Caco-2 (cell line): ENCODE measurements at places on chromosomes 11 and 22.

DNA sequence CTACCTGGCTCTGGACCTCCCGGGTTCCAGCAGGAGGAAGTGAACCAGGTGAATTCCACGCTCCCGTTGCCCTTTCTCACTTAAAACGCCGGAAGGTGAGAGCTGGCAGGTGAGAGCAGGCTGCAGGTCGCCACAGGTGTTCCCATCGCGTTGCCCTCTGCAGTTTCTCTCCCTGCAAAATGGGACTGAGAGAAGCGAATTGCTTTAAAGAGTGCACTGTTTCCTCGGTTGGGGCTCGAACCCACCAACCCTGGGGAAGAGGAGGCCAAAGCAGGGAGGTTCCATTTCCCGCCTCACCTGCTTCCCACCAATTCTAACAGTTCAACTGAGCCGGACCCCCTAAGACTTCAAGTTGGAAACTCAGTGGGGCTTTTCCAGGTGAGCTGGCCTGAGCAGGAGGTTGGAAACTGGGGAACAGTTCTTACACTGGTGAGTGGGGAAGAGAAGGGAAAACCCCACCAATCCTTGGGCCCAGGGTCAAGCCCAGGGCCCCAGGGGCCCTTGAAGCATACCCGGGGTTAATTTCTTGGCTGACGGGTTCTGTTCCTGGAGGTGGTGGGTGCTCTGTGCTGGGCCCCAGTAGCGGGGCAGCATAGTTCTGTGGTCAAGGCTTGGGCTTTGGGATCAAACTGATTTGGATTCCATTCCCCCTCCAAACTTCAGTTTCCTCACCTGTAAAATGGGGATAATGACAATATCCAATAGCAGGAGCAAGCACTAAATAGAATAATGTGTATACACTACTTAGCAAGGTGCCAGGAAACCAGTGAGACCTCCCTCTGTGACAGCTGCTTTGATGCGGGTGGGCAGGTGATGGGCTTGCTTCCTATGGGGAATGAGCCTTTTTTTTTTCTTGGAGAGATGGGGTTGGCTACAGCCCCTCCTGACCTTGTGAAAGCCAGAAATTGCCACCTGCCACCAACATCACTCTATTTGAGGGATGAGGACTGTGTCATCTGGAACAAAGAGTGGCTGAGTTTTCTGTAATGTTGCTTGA is 788 bp downstream of the CD82 start:
- no peak for DNase-seq

DNA sequence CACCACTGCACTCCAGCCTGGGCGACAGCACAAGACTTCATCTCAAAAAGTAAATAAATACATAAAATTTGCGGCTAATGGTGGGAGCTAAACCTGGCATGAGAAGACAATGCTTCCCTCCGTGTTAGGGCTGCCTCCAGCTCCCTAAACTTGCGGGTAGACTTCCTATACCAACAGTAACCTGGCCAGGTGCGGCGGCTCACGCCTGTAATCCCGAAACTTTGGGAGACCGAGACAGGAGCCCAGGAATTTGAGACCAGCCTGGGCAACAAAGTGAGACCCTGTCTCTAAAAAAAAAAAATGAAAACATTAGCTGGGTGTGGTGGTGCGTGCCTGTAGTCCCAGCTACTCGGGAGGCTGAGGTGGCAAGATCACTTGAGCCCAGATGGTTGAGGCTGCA is 25.3 kb downstream of the SLC25A18 start:
- DNase-seq: no peak

DNA sequence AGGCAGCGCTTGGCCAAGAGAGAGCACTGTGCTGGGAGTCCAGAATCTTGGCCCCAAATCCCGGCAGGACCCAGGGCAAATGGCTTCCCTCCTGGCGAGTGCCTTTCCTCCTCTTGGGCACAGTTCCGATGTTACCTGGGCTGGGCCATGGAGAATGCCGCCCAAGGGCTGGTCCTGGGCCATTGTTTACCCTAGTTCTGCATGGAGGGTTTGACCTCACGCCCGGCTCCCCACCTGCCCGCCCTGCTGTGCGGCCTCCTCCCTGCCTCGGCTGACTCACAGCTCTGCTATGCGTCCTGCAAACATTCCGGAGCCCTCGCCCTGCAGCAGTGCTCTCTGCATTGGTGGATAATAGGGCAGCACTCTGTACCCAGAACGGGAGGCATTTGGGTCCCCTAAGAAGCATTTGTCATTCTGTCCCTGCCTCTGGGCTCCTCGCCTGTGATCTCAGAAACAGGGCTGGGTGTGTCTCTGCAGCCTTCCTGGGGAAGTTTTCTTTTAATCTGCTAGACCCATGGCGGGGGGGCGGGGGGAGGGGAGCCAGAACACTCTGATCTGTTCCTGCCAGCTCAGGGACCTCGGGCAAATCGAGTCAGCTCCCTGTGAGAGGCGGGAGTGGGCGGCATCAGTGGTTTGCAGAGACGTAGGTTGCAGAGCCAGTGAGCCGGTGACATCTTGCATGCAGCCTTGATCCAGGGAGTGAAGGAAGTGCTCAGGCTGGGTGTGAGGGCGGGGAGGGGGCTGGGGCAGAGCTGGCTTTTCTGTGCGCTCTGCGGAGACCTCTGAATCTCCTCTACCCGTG is 32.9 kb upstream of the SMIM38 start:
- peak; percentile 98 for DNase-seq

- peak; percentile 90 for DNase-seq
Observed at GRCh38 chr11:62786318-62787004, 741 bp upstream of the TMEM179B start.

DNA sequence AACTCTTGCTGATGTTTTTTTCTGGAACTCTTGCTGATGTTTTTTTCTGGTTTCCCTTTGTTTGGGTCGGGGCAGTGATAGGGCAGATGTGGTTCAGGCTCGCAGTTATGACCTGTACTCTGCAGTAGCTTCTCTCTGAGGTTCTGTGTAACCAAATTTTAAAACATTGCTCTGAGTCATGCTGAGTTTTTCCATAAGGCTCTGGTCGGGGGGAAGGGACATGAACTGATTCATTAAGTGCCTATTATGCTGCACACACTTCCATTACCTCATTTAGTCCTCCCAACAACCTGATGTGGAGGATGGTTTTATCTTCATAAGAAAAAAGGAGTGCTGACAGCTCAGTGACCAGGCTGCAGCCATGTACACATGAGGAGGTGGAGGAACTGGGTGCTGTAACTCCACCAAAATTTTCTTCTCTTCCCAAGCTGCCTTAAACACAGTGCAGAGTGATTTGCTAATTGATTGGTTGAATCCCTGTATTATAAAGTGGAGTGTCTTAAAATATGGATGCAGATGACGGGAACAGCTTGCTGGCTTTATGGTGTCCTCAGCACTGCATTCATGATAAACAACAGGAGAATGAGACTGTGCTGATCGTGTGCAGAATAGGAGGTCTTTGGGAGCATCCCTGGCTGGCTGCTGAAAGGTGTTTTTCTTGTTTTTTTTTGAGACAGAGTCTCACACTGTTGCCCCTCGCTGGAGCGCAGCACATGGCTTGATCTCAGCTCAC is 19.1 kb downstream of the TNRC6B start:
- no peak for DNase-seq

DNA sequence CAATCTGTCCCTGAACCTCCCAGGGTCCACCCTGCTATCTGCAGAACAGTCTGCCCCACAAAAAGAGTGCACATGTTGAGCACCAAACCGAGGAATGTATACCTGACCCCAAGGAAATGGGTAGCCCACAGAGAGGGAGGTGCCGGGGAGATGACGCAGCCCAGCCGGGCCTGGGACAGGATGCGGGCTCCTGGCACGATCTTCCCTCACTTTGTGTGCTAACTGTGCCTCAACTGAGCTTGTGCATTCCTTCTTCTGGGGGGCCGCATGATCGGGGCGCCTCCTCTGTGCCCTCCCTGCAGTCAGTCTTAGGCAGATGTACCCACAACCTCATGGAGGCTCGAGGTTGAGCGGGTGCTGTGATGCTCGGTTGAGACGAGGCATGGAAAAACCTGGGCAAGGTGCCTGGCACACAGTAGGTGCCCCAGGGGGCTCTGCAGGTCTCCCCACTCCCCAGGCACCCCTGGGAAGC is 2.4 kb downstream of the GAS2L1 start:
- peak; percentile 28 for DNase-seq

- DNase-seq: no peak
Observed at GRCh38 chr22:19886605-19887255, 32.1 kb upstream of the GNB1L start.

DNA sequence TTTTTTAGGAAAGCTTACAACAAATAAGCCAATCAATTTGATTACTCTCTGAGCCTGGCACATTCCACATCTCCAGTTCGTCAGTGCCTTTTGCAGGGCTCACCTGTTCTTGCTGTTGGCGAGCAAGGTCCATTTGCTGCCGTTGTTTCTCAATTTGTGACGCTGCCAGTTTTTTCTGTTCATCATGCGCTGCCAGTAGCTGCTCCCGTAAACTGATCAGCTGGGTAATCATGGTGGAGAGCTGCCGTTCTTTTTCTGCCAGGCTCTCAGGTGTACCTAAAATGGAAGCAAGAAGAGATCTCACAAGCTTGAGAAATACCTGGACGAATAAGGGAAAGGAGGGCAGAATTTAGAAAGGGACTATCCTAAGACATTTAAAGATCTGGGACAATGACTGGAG is 169.7 kb downstream of the SOX6 start:
- DNase-seq: no peak

GRCh38 chr11:102421261-102421660 is 31.3 kb downstream of the TMEM123 start:
- DNase-seq: no peak

- DNase-seq: no peak
Observed at GRCh38 chr11:122634501-122634900, 21.0 kb upstream of the UBASH3B start.

DNA sequence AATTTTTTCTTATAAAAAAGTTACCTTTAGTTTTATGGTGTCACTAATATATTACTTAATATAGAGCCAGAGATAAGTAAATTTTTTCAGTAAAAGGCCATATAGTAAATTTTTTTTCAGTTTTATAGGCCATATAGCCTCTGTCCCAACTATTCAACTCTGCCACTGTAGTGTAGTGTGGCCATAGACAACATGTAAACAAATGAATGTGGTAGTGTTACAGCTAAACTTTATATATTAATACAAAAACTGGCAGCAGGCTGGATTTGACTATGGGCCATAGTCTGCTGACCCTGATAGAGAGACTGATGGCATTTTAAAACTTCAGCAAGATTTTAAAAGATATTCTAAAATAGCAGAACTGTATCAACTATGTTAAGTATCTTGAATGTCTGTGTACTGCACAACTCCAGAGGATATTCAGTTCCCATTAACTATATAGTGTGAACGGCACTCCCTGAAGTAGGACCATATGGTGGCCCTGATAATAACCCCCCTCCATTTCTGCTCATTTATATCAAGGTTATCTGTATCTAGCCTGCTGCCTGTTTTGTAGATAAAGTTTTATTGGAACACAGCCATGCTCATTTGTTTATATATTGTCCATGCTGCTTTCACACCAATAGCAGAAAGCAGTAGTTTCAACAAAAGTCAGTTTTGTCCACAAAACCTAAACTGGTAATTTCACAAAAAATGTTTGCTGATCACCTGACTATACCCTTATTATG is 71.6 kb downstream of the PRMT3 start:
- DNase-seq: no peak

GRCh38 chr11:131855320-131855719 is 484.9 kb downstream of the NTM start:
- DNase-seq: no peak

DNA sequence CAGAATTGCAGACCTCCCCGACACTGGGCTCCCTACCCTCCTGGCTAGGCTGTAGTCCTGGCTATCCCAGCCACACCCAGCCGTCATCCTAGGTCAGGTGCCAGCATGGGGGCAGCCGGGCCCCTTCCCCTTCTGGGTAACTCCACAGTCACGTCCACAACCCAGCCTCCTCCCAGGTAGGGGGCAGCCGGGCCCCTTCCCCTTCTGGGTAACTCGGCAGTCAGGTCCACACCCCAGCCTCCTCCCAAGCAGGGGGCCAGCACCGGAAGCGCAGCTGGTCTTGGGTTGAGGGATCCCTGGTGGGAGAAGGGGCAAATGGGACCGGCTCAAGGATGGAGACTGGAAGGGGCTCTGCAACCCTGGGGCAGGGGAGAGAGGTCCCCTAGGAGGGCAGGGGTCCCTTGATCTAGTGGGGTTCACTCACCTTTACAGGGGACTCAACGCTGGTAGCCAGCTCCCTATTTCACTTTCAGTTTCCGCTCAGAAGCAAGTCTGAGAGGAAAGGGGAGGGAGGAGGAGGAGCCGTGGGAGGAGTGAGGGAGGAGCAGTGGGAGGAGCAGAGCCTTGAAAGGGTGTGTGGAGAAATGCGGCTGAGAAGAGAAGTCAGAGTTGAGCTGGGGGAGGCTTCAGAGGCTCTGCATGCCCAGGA is at the start of gene TRIM21:
TRIM21 (minus strand) TSS at position 494 of the 649 bp plus-strand sequence. CDS start 3,293 bp downstream, outside the sequence.
- DNase-seq: peak; percentile 85

DNA sequence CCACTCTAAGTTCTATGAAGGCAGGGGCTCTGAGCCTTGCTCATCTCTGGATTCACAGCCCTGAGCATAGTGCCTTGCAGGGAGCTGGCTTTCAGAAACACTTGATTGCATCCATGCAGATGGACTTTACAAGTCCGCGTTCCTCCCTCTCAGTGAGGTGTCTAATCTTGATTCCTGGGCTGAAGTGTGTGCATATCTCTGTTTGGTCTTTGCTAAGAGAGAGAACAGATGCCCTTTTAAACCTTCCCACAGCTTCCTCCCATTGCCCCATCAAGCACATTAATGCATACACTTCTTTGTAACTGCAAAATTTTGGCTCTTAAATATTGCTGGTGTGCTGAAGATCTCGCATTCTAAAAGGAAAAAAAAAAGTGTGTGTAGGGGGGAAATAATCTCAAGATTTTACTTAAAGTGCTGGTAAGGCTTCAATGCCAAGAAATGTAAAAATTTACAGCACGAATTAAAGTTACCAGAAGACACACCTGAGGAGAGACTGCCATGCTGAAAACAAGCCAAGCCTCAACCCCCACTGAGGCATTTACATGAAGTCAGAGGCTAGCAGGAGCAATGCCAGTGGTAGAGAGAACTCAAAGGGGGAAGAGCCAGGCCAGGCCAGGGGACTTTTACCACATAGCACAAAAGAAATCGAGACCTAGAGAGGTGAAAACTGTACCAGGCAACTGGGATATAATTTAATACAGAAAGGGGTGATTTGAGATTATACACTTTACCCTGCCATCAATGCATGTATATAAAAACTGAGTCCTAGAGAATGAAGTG is 492.1 kb downstream of the SOX6 start:
- DNase-seq: no peak

DNA sequence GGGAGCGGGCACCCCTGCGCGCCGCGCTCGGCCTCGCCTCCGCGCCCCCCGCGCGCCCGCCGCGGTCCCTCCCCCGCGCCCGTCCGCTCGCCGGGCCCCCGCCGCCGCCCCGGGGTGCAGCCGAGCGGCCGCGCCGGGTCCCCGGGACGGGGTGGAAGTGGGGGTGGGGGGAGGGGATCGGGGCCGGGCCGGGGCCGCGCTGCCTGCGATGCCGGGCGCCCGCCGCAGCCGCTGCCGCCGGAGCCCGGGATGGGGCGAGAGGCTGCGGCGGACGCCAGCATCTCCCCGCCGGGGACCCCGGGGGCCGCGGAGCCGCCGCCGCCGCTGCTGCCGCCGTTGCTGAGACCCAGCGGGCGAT is 365 bp downstream of the MGAT3 start:
- no peak for DNase-seq
